ENCODE measurements at places on chromosomes 3 and 15. TPM values are rescaled to one million over a fixed set of nuclear protein-coding genes. Genes with fewer than 3 reads are reported as not detected.

DNA sequence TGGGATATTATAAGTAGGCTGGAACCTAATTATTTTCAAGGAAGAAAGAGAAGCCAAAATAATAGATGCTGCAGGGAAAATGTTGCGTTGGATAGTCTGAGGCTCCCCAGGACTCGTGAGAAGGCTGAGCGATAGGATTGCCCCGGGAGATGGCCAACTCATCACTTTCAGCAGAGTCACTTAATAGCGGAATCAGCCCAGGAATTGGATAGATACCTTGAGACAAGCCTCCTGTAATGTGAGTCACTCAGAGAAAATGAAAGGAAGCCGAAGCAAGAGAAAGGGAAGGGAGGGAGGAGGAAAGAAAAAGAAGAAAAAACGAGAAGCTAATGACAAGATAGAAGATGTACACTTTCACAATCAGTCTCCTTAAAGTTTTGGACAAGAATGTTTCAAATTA is 94.3 kb downstream of the SQOR start:
- DNase-seq: no peak

- no peak for DNase-seq
These were observed at the start of gene PAK2 for GRCh38 chr3:196739671-196740480. Gene PAK2, plus strand, starts transcription at chr3:196739857. Its CDS starts 42,790 bp downstream, at chr3:196782647.

- no peak for DNase-seq
These were observed 53.3 kb downstream of the TIPARP start for GRCh38 chr3:156727519-156728205.

GRCh38 chr3:135871311-135871710 is 94.2 kb upstream of the PPP2R3A start:
- no peak for DNase-seq

GRCh38 chr15:68580883-68581155 is 2.0 kb downstream of the CORO2B start:
- DNase-seq: no peak

DNA sequence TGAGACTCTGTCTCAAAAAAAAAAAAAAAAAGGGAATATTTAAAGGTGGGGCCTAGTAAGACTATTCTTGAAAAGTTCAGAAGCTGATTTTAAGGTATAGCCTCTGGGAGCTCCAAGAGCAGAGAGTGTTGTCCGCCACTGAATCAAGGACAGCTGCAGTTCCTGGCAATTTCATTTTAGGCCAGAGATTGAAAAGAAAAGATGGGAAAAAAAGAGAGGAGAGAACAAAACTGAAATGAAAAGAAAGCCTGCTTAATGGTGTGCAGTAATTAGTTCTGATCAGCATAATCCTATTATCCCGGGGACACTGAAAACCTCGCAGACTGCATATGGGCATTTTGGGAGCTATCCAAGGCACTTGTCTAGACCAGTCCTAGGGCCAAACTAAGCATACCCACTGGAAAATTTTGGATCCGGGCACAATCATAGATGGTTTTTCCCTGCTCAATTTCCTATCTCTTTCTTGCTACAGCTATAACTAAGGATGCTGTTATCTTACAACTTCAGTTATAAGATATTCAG is 43.2 kb downstream of the EHHADH start:
- DNase-seq: no peak

DNA sequence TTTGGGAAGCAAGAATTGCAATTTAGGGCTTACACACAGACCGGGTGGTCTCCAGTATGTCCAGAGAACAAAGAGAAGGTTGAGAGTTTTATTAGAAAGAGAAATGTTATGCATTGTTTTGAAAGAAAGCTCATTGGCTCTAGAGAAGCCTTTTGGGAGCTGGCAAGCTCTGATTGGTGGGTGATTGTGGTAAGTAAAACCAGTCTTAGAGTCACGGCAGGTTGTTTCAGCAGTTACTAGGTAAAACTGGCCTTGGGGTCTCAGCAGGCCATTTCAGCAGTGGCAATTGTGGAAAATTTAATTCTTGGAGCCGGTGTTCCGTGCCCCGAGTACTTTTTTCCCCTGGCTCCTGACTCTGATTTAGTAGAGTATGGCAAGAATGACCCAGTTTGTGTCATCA is 78.1 kb downstream of the MRPL46 start:
- DNase-seq: no peak

Gene SLC2A2
- not detected for total RNA-seq

Gene B3GALNT1
- total RNA-seq: 17.1 TPM

Gene ENTPD3
- 0.46 TPM for total RNA-seq

Gene FANCD2OS
- not detected for total RNA-seq
